D341Med (cell line): ENCODE measurements at places on chromosomes 7 and 10.

DNA sequence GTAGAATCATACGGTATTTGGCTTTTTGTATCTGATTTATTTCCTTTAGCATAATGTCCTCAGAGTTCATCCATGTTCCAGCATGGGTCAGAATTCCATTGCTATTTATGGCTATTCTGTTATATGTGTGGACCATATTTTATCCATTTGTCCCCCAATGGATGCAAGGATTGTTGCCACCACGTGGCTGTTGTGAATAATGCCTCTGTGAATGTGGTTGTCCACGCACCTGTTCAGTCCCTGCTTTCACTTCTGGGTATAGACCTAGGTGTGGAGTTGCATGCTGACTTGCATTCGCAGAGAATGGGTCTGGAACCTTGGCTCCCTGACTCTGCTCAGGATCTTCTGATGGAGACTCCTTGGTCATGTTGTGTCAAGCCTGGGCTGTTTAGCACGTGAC lies 199.9 kb downstream of the CAMK1D start:
- no peak for DNase-seq

DNA sequence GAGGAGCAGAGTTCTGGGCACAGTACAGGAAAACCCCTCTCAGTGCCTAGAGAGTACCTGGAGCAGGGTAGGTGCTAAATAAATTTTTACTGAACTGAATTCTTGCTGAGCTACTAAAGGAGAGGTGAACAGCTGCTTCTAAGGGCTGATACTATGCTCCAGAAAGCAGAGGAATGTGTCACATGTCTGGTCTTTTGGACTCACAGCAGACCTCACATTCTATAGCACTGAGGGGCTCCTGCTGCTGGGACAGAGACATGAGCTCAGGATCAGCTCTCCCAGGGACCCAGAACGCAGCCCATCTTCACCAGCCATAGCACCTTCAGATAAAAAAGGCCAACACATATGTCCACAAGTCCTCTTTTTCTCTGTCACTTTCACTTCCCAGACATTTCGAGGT lies 133.0 kb upstream of the KLF14 start:
- no peak for DNase-seq

DNA sequence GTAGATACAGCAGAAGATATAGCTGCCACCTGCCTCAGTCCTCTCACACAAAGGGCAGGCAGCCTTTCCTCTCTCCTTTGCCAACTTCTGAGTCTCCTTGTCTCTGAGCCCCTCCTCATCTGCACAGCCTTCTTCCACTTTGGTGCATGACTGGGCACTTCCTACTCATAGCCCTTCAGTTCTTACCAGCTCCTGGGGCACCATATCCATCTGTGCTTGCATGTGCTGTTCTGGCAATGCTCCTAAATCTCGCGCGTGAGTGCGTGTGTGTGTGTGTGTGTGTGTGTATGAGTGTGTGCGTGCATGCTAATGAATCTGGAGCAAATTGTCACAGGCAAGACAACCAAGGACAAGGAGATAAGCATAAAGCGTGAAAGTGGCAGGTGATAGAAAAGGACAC lies 1271.6 kb upstream of the SORCS1 start:
- no peak for DNase-seq

DNA sequence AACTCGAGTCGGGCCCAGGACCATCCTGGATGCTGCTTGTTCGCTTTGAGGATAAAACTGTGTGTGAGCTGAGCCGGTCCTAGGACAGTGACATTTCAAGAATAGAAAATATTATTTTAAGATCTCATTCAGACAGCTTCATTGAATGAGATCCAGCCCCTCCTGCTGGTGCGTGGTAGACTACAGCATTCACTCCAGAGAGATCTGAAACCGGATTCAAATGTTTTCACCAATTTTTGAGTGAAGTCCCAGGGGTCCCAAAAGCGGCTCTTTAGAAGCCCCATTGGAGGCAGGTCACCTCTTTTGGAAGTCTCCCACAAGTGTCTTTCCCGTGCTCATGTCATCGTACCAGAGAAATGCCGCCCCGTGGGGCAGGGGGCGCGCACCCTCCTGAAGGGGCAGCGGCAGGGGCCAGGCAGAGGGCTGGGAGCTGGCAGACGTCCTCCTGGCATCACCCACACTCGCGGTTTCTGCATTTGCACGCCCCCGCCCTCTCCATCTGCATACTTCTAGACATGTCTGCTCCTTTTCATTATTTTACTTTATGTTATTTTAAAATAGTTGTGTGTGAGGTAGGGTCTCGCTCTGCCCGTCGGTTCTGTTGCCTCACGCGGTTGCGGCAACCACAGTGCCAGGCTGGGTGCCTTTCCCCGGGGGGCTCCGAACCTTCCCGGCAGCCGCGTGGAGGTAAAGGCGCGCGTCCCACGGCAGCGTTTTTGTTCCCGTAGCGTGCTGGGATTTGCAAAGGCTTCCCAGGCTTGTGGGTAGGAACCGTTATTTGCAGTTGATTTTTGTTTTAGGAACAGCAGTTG lies 52.3 kb upstream of the DPYSL4 start:
- no peak for DNase-seq

GRCh38 chr7:22477876-22478450 lies 22.0 kb downstream of the STEAP1B start:
- DNase-seq: no peak

DNA sequence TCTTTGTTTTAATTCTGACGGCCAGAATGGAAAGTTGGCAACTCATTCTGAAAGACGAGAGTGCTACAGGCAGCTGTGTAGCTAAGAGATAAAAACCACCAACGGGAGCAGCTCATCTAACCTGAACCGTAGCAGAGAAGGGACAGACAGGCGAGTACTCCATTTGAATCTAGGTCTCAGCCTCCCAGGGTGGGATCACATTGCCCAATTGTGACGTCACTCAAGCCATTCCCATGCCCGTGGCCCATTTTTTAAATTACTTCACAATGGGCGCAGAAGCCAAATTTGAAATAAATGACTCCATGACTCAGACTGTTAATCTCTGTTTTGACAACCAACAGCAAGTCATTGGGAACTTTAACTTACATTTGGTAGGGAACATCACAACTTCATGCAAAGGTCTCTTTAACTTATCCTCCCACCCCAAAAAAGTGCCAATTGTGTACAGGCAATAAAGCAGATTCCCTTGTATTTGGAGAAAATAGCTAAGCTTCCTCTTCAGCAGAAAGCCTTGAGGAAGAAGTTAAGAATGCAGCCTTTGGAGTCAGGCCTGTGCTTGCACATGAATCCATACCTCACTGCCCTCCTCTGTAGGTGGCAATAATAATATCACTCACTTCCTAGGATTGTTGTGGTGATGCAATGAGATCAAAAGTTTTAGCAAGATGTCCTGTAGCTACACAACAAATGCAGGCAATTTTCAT lies 93.2 kb upstream of the KIF5B start:
- no peak for DNase-seq

DNA sequence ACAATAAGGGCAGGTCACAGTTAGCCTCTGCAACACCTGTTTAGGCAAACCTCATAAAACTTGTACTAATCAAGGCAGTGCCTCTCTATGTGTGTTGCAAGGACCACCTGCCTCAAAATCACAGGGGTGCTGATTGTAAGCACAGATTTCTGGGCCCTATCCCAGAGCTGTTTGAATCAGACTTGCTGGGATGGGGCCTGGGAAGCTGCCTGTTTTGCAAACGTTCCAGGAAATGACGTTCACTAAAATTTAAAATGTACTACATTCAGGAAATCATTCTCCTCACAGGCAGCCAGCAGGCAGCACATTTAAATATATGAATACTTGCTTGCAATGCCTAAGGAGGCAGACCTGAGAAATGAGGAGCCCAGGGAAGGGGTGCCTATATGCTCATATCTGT lies 4.3 kb upstream of the GRM8 start:
- no peak for DNase-seq

DNA sequence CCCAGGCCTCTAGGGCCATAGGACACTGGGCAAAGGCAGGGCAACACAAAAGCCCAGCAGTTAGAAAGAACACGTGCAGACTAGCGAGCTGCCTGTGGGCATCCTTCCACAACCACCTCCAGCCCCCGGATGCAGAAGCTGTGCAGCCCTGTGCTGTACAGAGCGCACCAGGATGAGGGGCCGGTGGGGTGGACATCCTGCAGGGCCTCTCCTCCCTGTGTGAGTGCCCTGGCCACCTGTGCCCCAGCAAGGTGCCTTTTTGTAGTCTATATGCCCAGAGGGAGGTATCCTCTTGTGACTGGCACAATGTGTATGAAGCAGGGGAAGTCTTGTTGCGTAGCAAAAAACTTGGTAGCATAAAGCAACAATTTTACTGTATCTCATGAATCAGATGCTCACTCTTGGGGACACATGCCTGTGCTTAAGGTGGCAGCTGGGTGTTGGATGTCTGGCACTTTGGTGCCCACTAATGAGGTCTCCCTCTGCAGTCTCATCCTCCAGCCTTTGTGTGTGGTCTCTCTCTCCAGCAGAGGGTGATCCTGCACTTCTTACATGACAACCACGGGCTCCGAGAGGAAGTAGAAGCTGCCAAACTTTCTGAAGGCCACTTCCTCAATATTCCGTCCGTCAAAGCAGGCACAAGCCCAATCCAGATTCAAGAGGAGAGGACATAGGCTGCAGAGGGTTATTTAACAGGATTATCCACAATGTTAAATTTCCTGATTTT lies 8.7 kb downstream of the NCAPG2 start:
- peak; percentile 62 for DNase-seq

DNA sequence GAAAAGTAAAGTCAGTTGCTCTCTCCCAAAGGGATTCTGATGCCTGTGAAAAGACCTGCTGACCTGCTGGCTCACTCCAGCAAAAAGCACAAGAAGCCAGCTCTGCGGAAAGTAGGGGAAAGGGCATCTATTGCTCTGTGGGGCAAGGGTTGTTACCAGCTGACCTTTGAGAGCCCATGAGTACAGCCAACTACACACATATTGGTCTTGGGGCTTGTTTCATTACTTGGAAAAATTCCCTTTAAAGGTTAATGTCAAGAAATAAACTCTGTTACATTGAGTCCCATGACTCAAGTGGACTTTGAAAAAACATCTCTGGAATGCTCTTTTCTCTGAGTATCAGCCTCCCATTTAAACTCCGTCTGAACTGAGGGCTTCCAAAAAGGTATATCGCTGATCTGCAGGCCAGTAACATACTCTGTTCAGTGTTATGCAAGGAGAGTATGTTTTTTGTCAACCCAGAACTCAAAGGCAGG lies 53.2 kb downstream of the PANK1 start:
- DNase-seq: no peak

- no peak for DNase-seq
Measured at GRCh38 chr10:117260084-117260483, 19.2 kb downstream of the SLC18A2 start.
